NCI-H2029 (cell line): ENCODE measurements at places on chromosomes 4 and X.

DNA sequence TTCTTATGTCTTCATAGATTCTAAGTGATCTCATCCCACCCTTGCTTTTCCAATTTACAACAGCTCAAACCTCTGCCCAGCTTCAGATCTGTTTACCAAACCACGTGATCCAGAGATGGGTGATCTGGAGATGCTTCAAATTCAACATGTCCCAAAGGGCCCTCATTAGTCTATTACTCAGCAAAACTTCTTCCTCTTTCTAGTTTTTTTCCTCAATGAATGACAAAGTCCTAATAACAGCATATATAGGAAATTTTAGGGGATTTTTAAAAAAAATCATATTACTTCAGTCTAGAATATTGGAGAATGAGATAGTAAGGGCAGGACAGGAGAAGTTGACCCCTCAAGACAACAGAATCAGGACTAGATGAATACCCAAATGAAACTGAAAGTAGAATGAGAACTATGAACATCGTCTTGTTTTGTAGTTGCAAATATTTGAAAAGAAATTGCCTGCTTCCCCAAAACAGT lies 127.1 kb downstream of the CFAP299 start:
- DNase-seq = no peak

DNA sequence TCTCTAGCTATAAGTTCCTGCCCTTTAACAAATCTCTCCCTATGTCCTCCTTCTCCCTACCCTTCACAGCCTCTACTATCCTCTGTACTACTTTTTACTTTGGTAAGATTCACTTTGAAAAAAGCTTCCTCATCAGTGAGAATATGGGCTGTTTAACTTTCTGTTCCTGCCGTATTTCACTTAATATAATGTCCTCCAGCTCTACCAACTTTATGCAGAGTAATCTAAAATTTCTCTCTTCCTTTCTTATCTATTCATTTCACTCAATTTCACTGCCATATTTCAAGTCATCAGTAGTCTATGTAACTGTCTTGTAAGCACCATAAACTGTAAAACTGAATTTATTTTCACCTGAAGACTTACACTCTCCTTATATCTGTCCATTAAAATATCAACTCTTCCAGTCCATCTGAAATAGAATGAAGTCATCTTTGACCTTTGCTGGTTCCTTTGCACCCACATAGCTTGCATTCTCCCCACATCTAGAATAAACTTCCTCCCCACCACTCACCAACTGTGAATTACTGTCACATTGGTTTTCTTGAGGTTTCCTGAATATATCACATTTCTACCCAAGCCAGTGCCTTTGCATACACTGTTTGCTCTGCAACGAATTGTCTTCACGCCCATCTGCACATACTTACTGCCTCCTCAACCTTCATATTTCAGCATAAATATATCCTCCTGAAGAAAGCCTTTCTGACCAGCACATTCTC lies 54.6 kb downstream of the ARAP2 start:
- no peak for DNase-seq

GRCh38 chr4:147157860-147158701 lies 212.4 kb upstream of the TTC29 start:
- DNase-seq = no peak

GRCh38 chrX:133660281-133660680 lies 245.0 kb upstream of the GPC4 start:
- DNase-seq = peak; percentile 10

- no peak for DNase-seq
Measured at GRCh38 chr4:146478009-146478408, 43.7 kb downstream of the SLC10A7 start.

DNA sequence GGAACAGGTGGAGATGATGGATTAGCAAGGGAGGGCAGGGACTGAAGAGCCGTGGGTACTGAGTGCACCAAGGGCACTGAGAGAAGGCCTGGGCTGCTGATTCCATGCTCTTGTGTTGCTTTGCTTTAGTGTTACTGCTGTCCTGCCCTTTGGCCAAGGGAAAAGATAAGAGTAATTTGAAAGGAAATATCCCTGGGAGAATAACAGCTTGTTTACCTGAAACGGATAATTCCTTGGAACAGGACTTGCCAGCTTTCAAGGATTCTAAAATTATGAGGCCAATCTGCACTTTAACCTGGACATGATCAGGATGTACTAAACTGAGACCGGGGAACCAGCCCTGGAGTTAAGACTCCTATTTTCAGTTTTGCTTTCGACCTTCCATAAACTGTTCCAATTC lies 20.4 kb downstream of the FAM9C start:
- no peak for DNase-seq

- DNase-seq = no peak
Measured at GRCh38 chr4:186939226-186939625, 215.6 kb upstream of the FAT1 start.

DNA sequence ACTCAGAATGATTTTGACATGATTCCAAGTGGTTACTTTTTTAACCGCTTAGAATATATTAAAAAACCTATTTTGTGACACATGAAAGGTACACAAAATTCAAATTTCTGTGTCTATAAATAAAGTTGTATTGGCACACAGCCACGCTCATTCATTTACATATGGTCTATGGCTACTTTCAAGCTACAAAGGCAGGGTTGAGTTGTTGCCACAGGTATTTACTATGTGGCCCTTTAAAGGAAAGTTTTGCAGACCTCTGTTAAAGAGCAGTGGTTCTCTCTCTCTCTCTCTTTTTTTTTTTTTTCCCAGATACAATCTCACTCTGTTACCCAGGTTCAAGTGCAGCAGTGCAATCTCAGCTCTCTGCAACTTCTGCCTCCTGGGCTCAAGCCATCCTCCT lies 23.0 kb downstream of the GPM6B start:
- no peak for DNase-seq
